ENCODE measurements at places on chromosomes 16 and 17. TPM values are rescaled to one million over a fixed set of nuclear protein-coding genes. Genes with fewer than 3 reads are reported as not detected.

The TMC8 gene
- total RNA-seq: not detected

The TEX19 gene
- total RNA-seq: not detected

The PPY gene
- not detected for total RNA-seq

The ARL5C gene
- total RNA-seq: not detected

The C16orf54 gene
- total RNA-seq: not detected

The KIF19 gene
- total RNA-seq: not detected

The FOXF1 gene
- 3.0 TPM for total RNA-seq

The FAM83G gene
- 2.9 TPM for total RNA-seq

The ASPHD1 gene
- 2.6 TPM for total RNA-seq

The SMIM36 gene
- not detected for total RNA-seq

The NR1D1 gene
- total RNA-seq: 5.5 TPM

The NPIPA7 gene
- total RNA-seq: 1.3 TPM

The DCTN5 gene
- total RNA-seq: 43.2 TPM

The OR1F1 gene
- total RNA-seq: not detected

The PRAC1 gene
- total RNA-seq: not detected

The CTRB2 gene
- total RNA-seq: not detected

The FAM171A2 gene
- total RNA-seq: 1.1 TPM

The SSTR5 gene
- total RNA-seq: not detected

All from RPMI7951 (cell line).